ENCODE measurements at places on chromosomes 5 and 9.

GRCh38 chr5:149424371-149425315, 45.6 kb upstream of the IL17B start:
- DNase-seq: no peak

- peak; percentile 43 for DNase-seq
These were observed 36.8 kb downstream of the NDST1 start for GRCh38 chr5:150544611-150545219.

DNA sequence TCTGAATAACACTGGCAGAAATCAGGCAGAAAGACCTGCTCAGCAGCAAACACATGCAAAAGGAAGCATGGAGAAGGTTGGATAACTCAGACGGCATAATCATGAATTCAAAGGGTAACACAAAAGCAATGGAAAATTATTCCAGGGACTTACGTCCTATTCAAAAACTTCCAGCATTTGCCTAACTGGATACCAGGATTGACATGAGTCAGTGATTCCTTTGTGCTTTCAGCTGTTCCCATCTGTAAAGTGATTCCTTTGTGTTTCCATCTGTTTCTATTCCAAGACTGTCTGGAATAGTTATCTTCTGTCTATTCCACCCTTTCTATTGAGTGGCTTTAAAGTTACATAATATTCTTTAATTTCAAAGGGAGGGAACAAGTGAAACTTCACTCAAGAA, 1361.7 kb upstream of the CDH9 start:
- no peak for DNase-seq

GRCh38 chr5:57291894-57292293, 118.0 kb downstream of the GPBP1 start:
- no peak for DNase-seq

DNA sequence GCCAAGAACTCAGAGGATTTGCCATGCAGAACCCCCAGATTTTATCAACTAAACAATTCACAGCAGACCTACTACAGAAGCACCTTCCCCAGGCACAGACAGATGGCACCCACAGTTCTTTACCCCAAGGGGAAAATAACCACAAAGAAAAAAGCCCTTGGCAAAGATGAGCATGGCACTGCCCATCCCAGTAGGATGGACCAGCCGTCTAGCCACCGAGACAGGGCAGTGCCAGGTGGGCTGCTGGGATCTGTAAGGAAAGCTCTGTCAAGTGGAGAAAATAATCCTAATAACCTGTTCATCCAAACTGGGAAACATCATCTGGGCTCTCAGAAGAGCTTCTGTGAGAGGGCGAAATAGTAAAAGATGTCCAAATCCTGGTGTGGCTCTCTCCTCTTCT, 130.0 kb downstream of the COL23A1 start:
- no peak for DNase-seq

- DNase-seq: no peak
These were observed 706.6 kb upstream of the RGMB start for GRCh38 chr5:98066910-98067309.

DNA sequence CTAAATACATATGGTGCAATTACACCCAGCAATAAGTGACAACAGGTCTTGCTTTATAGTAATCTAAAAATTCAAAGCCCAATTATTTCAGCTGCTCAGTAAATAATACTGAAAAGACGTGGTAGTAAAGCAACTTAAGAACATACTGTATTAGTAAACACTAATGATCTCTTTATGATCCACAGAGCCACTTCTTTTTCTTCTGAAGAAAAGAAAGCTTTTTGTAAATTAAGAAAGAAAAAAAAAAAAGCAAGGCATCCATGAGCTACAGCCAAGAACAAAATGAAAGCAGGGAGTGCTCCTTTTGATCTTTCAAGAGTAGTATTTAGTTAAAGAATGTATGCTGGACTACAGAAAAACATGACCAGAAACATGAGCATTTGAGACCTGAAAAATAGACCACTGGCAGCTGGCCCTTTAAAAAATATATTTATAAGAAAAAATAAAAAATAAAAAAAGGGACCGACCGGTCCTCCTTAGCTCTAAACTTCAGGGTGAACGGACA, 348.7 kb downstream of the GLIS3 start:
- DNase-seq: no peak

DNA sequence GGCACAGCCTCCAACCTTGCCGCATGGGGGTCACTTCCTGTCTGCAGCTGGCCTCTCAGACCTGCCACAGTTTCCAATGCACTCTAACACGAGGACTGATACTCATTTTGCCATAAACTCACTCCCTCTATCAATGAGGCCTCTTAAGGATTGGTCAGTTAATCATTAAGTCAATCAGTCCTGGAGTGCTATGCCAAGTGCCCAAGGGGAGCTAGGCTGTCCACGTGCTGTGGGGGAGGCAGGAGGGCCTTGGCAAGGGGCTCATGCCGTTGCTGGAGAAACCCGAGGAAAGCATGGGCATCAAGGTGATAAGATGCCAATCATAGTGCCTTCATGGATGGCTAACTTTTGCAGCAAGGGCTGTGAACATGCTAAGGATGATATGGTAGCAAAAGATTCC, 1.7 kb upstream of the ALDH1B1 start:
- DNase-seq: no peak

DNA sequence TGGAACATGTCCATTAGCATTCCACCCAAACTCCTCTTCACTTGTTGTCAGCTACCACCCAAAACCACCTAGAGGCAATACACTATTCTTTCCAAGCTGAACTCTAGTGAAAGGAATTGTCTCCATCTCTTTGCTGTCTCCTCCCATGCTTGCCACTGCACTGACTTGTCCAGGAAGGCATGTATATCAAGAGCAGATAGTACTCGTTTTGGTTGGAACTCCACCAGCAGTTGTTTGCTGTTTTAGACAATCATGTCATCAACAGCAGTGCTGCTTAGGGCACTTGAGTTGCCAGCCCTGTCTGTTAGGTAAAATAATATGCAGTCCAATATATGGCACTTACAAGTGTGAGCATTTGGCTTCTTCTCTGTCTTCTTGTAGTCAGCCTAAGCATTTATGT, 80.0 kb upstream of the SAP30L start:
- DNase-seq: no peak

DNA sequence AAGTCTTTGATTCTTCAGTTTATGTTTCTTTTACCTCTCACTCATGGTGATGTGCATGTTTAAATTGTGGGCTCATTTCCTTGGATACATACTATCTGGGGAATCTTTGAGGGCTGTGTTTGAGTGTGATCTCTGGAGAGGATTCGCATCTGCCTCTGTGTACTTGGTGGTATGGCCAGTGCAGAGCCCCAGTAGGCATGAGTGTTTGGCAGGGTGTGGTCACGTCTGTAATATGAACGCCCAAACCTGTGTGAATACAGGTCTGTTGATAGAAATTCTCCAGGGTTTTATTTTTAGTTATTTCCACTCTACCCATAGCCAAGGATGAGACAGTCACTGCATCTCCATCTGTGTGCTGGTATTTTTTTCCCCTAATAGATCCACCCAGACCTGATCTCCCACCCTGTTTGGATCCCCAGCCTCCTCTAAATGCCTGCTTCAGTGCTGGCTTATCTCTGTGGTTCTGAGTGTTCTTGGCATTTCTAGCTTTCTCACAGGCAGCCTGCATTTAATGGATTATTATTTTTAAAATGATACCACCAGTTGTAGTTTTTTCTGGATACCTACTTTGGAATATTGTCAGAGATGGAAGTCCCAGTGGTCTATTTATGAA, 37.5 kb downstream of the TJP2 start:
- no peak for DNase-seq

- no peak for DNase-seq
These were observed 2.0 kb upstream of the AJM1 start for GRCh38 chr9:136840140-136840876.

DNA sequence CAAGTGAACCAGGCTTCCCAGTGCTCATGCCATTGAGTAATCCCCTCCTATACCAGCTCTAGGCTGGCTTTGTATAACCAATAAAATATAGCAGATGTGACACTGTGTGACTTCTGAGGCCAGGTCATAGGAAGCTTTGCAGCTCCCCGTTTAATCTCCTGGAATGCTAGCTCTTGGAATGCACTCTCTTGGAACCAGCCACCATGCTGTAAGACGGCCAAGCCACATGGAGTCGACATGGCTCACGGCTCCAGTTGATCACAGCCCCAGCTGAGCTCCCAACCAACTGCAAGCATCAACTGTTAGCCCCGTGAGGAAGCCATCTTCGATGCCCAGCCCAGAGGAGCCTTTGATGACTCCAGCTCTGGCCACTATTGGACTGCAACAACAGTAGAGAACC, 74.5 kb downstream of the SH3TC2 start:
- DNase-seq: no peak

DNA sequence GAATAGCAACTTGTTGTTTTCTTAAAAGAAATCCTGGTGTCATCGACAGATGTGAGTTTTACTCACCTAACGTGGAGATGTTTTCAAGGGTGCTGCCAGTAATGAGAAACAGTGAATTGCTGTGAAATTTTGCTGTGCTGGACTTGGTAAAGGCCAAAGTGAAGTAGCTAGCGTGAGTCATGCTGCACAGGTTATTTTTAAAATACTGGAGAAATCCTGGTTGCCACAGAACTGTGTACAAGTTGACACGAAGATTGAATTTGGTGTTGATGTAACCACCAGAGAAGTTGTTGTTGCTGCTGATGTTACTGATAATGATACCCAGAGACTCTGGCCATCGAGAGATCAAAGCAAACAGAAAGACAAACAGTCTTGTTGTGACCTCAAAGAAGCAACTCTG, 187.9 kb upstream of the NFIL3 start:
- DNase-seq: no peak

DNA sequence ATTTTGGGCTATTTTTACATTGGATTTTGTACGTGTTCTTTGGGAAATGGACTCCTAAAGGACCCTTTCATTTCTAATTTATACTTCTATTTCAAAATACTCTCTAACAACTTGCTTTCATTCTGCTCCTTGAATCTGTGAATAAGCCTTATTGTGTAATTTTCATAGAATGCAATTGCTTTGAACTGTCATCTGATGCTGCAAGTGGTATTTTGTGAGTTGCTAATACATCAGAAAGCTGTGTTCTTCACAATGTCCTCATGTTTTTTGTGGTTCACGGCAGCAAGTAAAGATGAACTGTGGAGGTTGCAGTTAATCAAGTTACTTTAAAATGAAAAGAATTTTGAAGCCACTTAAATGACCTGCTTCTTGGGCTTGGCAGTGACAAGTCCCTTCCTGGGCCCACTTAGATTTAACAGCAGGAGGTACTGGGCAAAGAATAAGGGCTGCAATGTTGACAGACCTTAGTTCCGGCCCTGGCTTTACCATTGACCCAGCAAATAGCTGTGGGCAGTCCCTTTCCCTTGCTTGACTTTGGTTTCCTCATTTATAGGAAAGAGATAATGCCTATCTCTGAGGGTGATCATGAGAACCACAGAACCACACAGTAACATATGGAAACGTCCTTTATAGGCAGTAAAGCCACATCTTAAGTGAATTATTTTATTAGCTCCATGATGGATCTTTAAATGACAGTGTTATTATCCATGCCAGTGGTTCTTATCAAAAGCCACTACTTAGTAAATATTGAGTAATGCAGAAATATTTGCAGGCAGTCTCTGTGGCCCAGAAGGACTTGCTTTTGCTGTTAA, 54.8 kb downstream of the IQGAP2 start:
- no peak for DNase-seq

- DNase-seq: no peak
These were observed 141.1 kb upstream of the RAPGEF1 start for GRCh38 chr9:131880833-131881583.

GRCh38 chr5:170248172-170248930, 15.6 kb downstream of the C5orf58 start:
- DNase-seq: no peak

DNA sequence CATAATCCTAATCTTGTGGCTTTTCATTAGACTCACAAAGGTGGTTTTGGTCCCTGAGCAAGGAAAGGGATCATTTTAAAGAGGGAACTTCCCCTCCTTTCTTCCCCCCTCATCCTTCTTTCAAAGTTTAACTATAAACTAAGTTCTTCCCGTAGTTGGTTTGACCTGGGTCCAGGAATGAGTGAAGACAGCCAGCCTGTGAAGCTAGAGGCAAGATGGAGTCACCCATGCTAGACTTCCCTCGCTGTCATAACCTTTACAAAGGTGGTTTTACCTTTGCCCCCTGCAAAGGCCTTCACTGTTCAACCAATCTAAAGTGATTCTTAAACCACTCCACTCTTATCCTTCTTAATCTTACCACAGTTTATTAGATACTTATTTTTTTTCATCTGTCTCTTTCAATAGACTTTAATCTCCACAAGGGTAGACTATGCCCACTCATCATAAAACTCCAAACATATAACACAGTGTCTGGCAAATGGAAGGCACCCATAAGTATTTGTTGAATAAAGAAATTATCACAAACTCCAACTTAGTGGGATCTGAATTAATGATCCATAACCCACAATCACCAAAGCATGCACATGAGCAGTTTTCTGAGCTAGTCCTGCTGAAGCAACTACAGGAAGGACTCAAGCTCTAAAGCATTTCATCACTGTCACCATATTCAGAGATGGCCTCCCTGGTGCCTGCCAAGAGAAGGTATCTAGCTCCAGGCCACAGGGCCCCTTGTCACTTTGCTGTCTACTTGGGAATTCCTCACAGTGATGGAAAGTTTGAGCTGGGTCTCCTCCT, 369.0 kb downstream of the SPOCK1 start:
- no peak for DNase-seq

GRCh38 chr5:88140396-88140855, 128.2 kb downstream of the TMEM161B start:
- DNase-seq: no peak

DNA sequence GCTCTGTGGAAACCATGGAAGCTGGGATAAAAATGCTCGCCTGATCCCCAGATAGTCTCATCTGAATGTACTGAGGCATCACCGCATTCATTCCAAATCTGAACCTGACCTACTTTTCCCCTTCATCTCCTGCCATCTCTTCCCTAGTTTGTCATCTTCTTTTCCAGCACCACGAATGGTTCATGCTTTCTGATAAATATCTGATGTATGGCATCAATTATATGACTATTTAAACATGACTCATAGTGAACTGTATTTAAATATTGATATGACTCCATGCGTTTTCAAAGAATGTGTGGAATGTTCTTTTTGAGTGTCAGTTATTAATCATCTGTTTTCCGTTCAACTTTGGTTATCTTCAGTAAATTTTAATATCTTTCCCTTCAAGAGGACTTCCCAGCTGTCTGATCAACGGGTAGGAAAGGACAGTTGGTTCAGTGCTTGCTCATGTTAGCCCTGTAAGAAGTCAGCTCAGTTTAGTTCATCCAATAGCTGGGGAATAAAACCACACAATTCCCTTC, 21.1 kb downstream of the BASP1 start:
- no peak for DNase-seq

DNA sequence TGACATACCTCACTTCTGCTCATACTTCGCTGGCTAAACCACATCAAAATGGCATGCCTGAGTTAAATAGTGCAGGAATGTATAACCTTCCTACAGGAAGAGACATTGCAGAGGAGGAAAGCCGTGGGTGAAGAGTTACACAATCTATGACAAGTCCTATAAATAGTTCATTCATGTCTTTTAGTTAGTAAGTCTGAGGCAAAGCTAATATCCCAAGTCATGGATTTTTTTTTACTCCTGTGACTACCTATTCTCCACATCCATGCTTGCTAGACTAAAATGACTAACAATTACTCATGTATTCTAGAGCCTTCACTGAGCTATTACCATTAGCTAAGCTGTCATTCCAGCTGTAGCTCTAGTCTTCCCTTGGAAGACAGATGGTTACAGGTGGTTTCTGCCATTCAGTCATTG, 391.3 kb downstream of the NR2F1-AS1 start:
- DNase-seq: no peak
